ENCODE measurements at places on chromosomes 11 and 22. TPM values are rescaled to one million over a fixed set of nuclear protein-coding genes. Genes with fewer than 3 reads are reported as not detected.

APOA5 gene
- not detected for total RNA-seq

MTNR1B gene
- not detected for total RNA-seq

WT1 gene
- 26.4 TPM for total RNA-seq

MADD gene
- total RNA-seq, result 26.8 TPM

TRPM5 gene
- total RNA-seq, result not detected

BLID gene
- total RNA-seq, result not detected

APOL2 gene
- total RNA-seq, result 56.0 TPM

STIP1 gene
- total RNA-seq, result 197 TPM

SLCO2B1 gene
- total RNA-seq, result not detected

KCNK4 gene
- not detected for total RNA-seq

DSCAML1 gene
- total RNA-seq, result not detected

FLRT1 gene
- not detected for total RNA-seq

RAG2 gene
- total RNA-seq, result not detected

FADS3 gene
- total RNA-seq, result 88.8 TPM

PGA5 gene
- total RNA-seq, result not detected

OR2AG2 gene
- 0.29 TPM for total RNA-seq

ANGPTL5 gene
- not detected for total RNA-seq

APOBEC3G gene
- total RNA-seq, result 15.8 TPM

SELENOO gene
- 35.6 TPM for total RNA-seq

BTBD18 gene
- not detected for total RNA-seq

ALX4 gene
- not detected for total RNA-seq

RCOR2 gene
- 1.7 TPM for total RNA-seq

MMP12 gene
- not detected for total RNA-seq

SNU13 gene
- 139 TPM for total RNA-seq

Data from myometrial cell (primary cell).